Adrenal gland (tissue), 19 donors: ENCODE measurements at places on chromosomes 6 and 20. TPM values are rescaled to one million over a fixed set of nuclear protein-coding genes. Genes with fewer than 3 reads are reported as not detected.

GRCh38 chr6:32108727-32109113, 418 bp downstream of the TNXB start:
- no peak for DNase-seq

GRCh38 chr6:91480402-91480801, 893.5 kb upstream of the MAP3K7 start:
- no peak for DNase-seq

DNA sequence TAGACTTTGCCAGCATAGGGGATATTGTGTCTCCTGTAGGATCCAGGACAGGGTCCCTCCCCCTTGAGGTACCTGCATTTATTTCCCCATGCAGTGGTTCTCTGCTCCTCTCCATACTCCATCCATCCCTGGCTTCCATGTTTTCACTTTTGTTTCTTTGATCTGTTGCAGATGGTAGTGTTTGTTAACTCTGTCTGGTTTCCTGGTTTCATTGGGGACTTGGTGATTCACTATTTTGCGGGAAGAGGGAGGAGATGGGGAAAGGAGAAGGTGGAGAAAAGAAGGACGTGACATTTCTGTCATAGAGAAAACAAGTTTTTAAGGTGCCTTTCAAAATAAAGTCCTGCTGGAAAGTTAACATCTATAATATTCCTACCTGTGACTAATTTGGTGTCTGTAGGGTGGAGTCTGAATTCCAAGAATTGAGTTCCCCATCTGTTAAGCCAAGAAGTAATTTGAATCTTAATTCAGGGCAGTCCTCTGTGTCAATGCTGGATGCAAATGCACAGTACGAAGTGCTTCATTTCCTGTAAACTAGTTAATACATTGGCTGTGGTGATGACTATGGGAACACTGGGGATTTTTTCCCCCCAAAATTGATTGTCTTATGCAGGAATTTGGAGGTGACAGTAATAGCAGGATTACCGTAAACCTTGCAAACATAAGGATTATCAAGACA, 6.9 kb upstream of the RNF144B start:
- DNase-seq, result no peak

DNA sequence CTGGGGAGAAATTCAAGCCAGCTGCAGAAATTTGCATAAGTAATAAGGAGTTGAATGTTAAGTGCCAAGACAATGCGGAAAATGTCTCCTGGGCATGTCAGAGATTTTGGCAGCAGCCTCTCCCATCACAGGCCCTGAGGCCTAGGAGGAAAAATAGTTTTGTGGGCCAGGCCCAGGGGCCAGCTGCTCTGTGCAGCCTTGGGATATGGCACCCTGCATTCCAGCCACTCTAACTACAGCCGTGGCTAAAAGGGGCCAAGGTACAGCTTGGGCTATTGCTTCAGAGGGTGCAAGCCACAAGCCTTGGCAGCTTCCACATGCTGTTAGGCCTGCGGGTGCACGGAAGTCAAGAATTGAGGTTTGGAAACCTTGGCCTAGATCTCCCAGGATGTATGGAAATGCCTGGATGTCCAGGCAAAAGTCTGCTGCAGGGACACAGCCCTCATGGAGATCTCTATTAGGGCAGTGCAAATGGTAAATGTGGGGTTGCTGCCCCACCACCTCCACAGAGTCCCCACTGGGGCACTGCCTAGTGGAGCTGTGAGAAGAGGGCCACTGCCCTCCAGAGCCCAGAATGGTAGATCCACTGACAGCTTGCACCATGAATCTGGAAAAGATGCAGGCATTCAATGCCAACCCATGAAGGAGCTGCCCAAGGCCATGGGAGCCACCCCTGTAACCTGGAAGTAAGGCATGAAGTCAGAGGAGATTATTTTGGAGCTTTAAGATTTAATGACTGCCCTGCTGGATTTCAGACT, 126.5 kb downstream of the DTNBP1 start:
- DNase-seq, result no peak

DNA sequence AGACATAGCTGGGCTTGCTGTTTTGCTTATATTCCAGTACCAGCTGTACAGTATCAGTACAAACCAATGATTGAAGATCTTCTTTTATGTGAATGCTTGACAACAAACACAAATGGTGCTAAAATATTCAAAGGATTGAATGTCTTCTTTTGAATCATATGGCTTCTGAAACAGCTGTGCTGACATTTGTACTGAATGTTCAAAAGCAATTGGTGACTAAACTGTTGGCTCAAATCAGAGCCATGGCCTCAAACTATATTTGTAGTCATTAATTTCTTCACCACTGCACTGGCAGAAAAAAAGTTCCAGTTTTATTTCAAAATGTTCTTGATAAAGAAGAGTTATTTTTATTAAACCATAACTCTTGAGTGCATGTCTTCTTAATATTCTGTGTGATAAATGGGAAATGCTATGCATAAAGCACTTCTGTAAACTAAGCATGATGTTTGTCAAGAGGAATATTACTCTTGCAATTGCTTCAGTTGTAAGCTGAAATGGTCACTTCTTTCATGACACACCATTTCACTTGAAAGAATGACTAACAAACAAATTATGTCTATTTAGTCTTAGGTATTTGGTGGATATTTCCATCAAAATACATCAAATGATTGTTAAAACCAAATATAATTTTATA, 45.9 kb upstream of the CENPW start:
- no peak for DNase-seq

DNA sequence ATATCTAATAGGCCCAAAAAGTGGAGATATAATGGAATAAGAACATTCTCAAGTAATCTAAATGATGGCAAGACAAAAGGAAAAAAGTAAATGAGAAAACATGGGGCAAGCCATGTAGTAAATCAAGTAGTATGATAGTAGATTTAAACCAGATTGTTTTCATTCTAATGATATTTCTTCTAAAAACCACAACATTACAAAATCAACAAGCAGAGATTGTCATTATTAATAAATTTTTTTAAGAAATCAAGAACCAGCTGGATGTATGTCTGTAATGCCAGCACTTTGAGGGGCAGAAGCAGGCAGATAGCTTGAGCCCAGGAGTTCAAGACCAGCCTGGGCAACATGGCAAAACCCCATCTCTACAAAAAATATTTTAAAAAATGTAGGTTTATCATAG, 155.0 kb downstream of the RNGTT start:
- no peak for DNase-seq

- DNase-seq, result no peak
These were observed 387.0 kb downstream of the SYNE1 start for GRCh38 chr6:152250127-152250526.

DNA sequence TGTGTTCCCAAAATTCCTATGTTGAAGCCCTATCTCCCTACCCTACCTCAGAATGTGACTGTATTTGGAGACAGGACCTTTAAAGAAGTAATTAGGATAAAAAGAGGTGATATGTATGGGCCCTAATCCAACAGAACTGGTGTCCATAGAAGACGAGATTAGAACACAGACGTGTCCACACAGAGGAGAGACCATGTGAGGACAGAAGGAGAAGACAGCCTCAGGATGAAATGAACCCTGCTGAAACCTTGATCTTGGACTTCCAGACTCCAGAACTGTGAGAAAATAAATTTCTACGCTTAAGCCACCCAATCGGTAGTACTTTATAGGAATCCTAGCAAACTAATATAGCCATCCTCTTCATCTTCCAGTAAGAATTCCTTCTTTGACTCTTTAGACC, 35.7 kb downstream of the TRAF3IP2 start:
- DNase-seq, result no peak

- no peak for DNase-seq
These were observed 5.9 kb upstream of the SERINC3 start for GRCh38 chr20:44527716-44528199.

DNA sequence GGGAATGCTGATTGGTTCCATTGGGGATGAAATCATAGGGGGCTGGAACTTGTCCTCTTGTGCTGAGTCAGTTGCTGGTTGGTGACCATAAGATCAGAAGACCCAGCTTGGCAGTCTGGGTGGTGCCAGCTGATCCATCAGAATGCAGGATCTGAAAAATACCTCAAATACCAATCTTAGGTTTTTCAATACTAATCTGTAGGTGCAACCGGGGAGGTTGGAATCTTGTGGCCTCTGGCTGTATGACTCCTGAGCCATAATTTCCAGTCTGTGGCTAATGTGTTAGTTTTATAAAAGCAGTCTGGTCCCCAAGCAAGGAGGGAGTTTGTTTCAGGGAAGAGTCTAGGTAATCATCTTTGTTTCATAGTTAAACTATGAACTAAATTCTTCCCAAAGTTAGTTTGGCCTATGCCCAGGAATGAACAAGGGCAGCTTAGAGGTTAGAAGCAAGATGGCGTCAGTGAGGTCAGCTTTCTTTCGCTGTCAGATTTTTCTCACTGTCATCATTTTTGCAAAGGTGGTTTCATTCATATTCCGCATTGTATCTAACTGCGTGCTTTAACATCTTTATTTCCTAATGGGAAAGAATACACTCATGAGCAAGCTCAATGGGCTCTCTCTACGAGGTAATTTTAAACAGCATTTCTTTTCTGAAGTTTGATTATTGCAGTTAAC, 2.0 kb downstream of the ARMH2 start:
- DNase-seq, result no peak

The CST3 gene
- 1,806 TPM for total RNA-seq
